ENCODE measurements at places on chromosomes 5 and 9.

DNA sequence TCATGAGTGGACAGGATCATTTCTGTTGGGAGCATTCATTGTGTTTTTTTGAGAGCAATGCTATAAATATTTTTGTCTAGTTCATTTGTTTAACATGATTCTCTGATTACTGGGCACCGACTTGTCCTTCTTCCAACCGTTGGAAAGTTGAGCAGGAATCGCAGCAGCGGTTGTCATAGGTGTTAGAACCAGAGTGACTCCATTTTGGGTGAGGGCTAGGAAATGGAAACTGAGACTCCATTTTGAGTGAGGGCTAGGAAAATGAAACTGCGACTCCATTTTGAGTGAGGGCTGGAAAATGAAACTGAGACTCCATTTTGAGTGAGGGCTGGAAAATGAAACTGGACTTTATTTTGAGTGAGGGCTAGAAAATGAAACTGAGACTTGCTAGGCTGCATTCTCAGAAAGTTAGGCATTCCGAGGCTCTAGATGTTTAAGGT lies 100.6 kb downstream of the ICE1 start:
- no peak for DNase-seq

DNA sequence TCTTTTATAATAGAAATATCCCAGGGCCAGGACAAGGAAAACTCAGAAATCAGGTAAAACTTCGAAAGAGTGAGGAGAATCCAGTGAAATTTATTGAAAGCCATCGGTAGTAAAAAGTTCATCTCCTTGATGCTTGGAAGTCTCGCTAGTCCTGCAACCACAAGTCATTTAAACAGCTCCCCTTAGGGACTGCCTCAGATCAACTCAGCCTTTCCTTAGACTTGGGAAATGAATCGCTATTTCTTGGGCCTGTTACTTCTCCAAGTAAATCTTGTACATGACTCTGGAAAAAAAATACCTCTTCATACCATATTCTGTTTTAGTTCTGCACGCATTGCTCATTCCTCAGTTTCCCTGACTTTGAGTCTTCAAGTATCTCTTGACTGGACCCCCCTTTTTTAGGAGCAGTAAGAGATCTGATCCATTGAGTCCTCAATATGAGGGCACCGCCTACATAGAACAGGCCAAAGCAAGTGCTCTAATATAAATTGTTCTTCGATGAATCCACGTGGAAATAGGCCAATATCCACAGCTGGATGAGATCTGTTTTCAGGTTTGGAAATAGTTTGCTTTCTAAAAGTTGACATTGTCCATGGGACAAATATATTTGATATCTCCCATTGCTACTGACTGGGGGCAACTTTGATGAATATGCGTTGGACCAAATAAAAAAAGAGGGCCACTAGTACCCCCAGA lies 114.2 kb downstream of the PRDM6 start:
- DNase-seq: no peak

- DNase-seq: no peak
Observed at GRCh38 chr5:178630475-178630930, 3.7 kb upstream of the CLK4 start.

GRCh38 chr5:1891391-1891790 lies 8.7 kb upstream of the IRX4 start:
- no peak for DNase-seq

DNA sequence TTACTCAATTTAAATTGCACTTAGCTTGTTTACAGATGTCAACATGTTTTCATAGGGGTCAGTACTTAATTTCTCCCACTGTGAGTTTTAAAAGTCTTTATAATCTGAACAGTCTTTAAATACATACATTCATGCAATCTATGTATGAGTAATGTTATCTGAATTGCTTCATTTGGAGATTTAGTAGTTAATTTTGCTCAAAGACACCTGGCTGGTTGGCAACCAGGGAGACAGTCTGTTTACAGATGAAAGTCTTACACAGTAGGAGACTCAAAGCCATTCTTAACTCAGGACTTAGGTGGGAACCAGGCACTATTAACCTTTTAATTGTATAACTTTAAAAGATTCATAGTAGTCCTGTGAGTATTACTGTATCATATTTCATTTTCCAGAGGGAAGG lies 29.3 kb downstream of the DAB2 start:
- no peak for DNase-seq

- peak; percentile 34 for DNase-seq
Observed at GRCh38 chr9:118686959-118687358, 682.3 kb downstream of the BRINP1 start.

DNA sequence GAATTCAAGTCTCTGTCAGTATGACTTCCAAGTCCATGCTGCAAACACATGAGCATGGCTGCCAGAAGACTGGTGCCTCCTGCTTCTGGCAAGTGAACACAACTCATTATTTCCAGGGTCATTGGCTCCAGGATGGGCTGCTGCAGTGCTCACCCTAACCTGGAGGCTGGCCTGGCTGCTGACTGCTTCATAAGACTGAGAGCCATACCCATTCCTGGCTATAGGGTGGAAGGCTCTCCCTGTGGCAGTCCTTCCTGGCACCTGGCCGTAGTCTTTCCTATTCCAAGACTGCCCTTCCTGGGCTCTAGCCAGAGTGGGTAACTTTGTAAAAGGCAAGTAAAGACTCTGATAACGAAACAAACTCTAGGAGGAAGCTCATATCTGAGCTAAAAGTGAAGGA lies 51.2 kb downstream of the CXXC5 start:
- DNase-seq: no peak

- DNase-seq: no peak
Observed at GRCh38 chr5:53826504-53826903, 266.1 kb downstream of the NDUFS4 start.

DNA sequence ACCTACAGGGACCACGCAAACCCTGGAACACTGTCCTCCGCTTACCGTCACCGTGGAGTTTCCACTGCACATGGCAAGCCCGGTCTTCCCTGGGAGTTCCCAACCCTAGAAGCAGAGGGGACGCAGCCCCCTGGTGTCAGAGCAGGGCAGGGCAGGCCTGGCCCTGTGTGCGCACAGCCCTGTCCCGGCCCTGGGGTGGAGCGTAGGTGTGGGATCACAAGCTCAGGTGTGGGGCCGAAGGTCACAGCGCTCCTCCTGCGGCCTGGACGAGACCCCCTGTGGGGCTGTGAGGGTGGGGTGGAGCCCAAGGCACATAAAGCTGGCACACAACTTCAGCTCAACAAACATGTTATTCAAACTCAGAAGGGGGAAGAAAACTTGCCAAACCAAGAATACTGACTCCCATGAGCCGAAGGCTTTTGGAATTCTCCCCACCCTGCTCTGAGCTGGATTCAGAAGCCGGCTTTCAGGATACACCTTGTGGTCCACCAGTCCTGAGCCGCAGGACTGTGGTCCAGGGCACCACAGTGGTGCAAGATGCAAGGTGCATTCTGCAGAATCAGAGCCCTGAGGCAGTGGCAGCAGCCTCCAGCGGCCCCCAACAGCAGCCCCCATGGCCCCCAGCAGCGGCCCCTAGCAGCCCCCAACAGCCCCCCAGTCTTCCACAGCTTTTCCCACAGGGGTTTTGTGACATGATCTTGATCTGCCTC lies 11.8 kb upstream of the EXOC3 start:
- DNase-seq: peak; percentile 30

- DNase-seq: no peak
Observed at GRCh38 chr5:144072518-144072927, 97.9 kb downstream of the YIPF5 start.

GRCh38 chr9:114313186-114313585 lies 9.7 kb upstream of the ORM1 start:
- no peak for DNase-seq

DNA sequence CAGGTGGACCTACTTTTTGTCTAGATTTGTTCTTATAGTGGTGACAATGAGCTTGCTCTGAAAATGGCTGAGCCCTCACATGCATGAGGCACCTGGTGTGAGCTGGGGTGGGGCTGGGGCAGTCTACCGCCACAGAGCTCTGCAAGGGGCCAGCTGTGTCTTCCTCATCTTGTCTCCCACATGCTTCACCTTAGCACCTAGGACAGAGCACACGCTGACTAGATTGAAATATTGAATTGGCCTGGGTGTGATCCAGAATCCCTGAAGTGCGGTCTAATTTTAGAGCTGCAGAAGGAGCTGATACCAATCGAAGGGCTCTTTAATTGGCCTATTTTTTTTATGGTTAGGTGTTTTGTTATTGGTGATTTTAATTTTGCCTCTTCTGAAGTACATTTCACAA lies 126.1 kb upstream of the NFIB start:
- DNase-seq: no peak

DNA sequence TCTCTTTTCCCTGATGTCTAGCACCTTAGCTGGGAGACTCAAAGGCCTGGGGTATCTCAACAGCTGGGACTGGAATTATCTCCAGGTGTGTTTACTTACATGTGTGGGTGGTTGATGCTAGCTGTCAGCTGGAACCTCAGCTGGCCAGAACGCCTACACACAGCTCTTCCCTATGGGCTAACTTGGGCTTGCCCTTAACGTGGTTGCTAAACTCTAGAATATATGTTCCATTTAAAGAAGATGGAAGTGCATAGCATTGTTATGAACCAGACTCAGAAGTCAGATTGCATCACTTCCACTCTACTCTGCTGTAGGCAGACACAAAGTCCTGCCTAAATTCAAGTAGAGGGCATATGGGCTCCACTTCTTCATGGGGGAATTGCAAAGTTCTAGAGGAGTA lies 29.3 kb downstream of the SGCD start:
- no peak for DNase-seq

- DNase-seq: no peak
Observed at GRCh38 chr5:78523314-78524193, 125.0 kb downstream of the LHFPL2 start.

DNA sequence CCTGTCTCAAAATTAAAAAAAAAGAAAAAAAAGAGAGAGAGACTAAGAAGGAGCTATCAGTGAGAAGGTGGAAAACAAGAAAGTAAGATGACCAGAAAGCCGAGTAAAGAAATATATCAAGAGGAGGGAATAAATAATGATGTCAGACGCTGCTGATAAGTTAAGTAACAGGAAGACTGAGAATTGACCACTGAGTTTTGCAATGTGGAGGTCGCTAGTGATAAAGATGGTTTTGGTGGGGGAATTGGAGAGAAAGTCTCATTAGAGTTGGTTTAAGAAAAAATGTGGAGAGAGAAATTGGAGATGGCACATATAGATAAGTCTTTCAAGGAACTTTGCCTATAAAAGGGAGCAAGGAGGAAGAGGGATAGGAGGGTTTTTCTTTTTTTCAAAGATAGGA lies 91.9 kb downstream of the RAD23B start:
- no peak for DNase-seq

GRCh38 chr5:146109379-146109778 lies 4.0 kb upstream of the PLAC8L1 start:
- no peak for DNase-seq

DNA sequence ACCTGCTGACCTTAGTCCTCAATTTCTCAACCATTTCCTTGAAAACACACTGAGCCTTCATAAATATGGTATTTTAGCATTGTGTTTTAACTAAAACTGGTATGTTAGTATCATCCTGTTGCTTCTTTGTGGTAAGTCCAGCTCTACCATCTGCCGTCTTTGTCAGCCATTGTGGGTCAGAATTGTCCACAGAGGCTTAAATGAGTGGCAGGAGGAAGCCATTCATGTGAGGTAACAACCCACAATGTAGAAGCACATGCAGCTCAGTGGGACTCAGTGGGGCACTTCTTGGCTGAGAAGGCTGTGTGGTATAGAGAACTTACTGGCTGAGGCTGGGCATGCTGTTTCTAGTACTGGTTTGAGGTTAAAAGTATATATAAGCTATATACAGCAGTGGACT lies 149.2 kb upstream of the NR3C1 start:
- DNase-seq: no peak

GRCh38 chr5:71482132-71482531 lies 26.7 kb downstream of the BDP1 start:
- no peak for DNase-seq

- DNase-seq: no peak
Observed at GRCh38 chr9:119368179-119368578, 1.1 kb downstream of the BRINP1 start.

- DNase-seq: no peak
Observed at GRCh38 chr9:133694686-133695085, 43.5 kb downstream of the SARDH start.

DNA sequence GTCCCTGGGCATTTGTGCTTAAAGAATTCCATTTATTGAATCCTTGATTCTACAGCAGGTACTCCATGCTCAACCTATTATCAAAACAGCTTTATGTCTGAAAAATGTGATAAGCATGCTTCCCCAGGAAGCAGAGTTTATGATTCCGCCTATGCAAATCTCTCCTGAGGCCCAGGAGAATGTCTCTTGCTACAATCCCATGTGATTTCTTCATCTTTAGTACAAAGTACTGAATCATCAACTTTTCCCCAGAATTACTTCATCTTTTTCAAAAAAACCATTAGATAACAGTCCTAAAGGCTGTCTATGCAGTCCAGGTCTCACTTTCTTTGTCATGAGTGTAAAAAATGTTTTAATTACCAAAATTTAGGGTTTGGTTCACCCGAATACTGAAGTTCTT lies 130.2 kb upstream of the ADAMTSL1 start:
- DNase-seq: no peak

- no peak for DNase-seq
Observed at GRCh38 chr5:72608297-72608696, 101.1 kb upstream of the ZNF366 start.

DNA sequence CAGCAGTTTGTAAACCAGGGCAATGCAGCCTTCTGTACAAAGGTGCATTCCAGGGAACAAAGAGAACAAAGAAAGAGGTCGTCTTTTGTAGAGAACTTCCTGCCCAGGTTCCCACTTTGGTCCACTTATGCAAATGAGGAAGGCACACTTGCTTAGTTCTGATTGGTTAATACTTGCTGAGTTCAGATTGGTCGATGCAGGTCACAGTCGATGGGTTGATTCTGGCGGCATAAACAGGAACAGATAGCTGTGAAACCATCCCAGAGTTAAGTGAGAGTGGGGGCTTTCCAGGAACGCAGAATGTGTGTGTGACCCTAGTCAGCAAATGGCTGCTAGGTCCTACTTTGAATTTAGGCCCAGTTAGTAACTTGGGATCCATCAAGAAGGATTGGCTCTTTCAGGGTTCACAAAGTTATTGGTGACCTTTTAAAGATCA lies 1.8 kb upstream of the ADAMTS13 start:
- DNase-seq: no peak

DNA sequence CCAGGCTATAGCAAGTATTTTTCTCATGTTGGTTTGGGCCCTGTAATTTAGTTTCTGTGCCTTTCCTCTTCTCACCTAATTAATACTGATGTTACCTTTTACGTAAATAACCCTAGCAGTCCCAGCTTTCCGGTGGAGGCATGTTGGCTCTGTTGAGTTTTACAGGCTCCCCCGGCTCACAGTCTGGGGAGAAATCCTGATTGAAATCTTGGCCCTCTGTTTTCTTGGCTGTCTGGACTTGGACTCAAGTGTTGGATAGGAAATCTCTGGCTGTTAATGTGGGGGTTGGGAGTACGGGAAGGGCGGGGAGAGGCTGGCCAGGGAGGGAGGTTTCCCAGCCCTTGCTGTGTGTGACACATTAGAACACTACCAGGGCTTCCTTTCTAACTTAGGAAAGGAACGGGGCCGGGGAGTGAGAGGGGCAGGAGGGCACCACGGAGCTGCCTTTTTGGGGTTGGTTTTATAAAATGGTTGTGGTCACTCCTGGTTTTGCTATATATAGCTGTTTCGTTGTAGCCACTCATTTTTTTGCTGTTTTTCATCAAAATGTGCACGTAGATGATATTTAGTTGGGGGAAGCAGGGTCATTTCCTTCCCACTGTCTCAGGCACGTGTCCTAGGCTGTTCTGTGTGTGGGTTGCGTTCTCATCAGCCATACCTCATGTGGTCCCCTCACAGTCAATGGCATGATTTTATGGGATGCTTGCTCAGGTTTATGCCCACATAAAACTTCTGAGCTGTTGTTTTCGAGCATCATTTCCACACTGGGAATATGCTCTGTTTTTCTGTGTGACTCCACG lies 11.0 kb downstream of the TRIO start:
- DNase-seq: no peak

- no peak for DNase-seq
Observed at GRCh38 chr5:111680737-111681413, 76.1 kb downstream of the NREP start.
